ENCODE measurements at places on chromosomes 11 and 22.
A peak's percentile ranks its signal among the peaks of the same experiment; 100 is the strongest.

- no peak for DNase-seq
Measured at GRCh38 chr11:69508974-69509373, 27.5 kb downstream of the LINC01488 start.

DNA sequence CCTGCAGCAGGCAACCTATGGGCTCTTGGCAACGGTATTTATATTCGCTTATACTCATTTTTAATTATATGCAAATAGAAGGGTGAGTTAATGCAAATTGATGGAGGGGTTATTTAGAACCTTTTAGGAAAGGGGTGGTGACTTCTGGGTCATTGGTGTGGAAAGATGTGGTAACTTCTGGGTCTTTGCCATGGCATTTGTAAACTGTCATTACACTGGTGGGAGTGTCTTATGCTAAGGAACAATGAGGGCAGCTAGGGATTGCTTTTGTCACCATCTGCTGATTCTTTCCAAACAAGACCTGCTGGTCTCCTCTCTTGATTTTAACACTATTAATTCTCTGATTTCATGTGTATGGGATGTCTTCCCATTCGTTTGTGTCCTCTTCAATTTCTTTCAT is 11.7 kb upstream of the KAT5 start:
- DNase-seq = no peak

GRCh38 chr22:20036535-20037392 is 15.9 kb downstream of the TANGO2 start:
- no peak for DNase-seq

- DNase-seq = no peak
Measured at GRCh38 chr22:29306835-29307595, 565 bp downstream of the GAS2L1 start.

GRCh38 chr11:35714882-35715627 is 52.5 kb downstream of the TRIM44 start:
- no peak for DNase-seq

- no peak for DNase-seq
Measured at GRCh38 chr11:78449866-78450265, 32.2 kb upstream of the GAB2 start.

DNA sequence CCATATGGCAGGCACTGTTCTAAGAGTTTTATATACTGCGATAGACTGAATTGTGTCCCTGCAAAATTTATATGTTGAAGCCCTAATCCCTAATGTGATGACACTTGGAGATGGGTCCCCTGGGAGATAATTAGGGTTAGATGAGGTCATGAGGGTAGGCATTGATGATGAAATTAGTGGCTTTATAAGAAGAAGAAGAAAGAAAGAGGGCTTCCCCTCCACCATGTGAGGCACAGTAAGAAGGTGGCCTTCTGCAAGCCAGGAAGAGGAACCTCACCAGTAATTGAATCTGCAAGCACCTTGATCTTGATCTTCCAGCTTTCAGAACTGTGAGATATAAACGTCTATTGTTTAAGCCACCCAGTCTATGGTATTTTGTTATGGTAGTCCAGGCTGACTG is 46.6 kb upstream of the TENM4 start:
- no peak for DNase-seq

- peak; percentile 2 for DNase-seq
Measured at GRCh38 chr22:37618072-37618656, 9.5 kb downstream of the GGA1 start.

DNA sequence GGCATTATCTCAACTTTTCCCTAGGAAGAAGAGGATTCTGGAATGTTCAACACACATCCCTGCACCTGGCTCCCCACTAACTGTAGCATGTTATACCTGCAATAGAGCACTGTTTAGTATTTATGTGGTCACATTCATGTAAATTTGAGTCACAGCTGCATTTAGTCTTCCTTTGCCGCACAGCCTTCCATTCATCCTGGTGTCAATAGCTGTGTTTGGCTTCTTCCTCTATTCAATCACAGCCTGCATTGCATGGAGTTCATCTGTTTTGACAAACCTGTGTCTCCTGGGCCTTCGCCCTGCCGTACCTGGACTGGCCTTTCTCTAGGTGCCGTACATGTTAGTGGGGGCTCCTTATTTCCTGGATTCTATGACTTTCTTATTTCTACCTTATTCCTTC is 4.1 kb upstream of the C22orf39 start:
- DNase-seq = no peak

DNA sequence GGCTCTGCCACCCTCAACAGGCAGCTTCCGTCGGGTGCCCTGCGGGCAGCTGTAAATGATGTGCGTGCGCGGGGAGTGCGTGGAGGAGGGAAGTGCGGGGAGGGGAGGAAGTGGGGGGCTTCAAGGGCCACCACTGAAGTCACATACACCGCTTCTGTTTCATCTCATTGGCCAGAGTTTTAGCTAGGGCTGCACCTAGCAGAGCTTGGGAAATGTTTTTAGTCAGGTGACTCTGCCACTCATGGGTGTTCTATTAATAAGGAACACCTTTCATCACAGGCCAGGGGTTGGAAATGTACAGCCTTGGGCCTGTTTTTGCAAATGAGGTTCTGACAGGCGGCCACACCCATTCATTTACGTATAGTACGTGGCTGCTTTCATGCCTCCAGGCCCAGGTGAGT is 14.6 kb downstream of the FAM118A start:
- no peak for DNase-seq

GRCh38 chr11:17636721-17637120 is 82.7 kb upstream of the MYOD1 start:
- no peak for DNase-seq

DNA sequence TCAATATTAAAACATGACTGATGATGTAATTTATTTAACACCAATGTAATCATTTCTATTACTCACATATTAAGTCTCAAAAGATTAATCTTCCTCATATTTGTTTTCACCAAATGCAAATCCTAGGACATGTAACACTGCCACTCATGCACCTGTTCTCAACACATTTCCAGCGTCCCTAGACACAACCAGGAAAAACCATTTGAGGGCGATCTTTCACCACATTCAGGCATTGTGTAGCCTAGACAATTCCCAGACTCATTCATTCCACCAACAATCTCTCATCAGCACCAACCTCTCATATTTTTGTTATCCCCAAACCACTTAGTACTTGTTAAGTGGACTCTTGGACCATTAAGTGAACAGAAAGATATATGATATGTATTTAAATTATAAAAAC is 66.1 kb downstream of the SLC36A4 start:
- no peak for DNase-seq

GRCh38 chr22:21807544-21808529 is 59.6 kb downstream of the MAPK1 start:
- DNase-seq = no peak

DNA sequence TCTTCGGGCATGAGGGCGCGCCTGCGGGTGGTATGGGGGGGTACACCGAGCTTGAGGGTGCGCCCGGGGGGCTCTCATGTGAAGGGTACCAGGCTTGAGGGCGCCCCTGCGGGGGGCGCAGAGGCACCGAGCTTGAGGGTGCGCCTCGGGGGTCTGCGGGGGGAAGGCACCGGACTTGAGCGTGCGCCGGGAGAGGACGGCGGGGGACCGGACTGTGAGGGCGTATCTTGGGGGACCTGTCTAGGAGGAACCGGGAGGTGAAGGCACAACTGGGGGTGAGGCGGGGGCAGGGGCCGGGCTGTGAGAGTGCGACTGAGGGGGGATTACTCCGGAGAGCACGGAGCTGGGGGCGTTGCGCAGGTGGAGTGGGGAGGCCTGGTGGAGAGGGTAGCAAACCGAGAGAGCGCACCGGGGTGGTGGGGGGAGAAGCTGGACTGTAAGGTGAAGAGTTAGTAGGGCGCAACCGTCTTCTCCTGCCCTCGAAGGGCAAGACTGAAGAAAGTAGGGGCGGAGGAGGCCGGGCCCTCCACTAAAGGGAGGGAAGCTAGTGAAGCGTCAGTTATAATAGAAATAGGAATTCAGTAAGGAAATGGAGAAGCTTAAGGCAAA is 1.1 kb upstream of the DDX6 start:
- DNase-seq = peak; percentile 29

DNA sequence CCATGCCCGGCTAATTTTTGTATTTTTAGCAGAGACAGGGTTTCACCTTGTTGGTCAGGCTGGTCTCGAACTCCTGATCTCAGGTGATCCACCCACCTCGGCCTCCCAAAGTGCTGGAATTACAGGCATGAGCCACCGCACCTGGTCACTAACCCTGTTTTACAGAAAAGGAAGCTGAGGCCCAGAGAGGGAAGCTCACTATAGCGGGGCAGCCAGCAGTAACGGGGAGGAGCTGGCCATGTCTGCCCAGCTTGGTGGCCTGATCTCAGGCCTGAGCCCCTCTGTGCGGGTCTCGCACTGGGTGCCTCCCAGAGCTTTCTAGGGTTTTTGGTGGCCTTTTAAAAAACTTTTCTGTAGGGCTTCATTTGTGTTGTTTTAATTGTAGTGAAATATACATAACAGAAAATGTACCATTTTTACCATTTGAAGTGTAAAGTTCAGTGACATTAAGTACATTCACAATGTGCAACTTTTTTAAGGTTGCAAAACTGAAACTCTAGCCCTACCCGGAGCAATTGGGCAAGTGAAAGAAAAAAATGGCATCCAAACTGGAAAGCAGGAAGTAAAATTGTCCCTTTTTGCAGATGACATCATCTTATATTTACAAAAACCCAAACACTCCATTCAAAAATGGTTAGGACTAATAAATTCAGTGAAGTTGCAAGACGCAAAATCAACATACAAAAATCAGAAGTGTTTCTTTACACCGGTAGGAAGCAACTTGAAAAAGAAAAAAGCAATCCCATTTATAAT is 14.5 kb upstream of the CYTH4 start:
- no peak for DNase-seq

DNA sequence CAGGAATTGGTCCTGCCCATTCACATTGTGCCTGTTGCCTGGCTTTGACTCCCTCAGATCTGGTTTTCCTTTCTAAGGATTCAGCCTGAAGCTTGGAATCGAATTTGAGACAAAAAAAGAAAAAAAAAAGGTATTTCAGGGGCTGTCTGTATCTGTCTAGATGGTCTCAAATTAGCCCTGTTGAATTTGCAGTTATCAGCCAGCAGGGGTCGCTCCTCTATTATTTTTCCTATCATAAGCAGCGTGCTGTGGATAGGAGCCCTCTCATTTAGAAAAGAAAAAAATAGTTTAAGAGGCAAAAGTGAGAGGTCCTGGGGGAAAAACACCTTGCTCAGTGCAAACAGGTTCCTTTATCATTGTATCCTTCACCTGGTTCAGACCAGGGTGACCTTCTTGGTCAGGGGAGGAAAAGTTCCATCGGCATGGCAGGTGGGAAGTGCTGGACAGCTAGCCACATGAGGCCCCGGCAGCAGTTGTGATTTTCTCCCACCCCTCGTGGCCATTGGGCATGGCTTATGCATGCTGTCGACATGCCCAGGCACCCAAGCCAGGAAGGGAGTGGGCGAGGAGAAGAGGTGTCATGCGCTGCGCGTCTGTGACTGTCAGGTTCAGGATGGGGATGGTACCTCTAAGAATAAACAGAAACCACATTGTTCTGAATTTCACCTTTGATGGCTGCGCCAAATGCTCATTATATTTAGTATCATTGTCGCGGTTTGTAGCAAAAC is 13.1 kb downstream of the OR5AK2 start:
- no peak for DNase-seq

- no peak for DNase-seq
Measured at GRCh38 chr11:36037031-36037430, 93.2 kb downstream of the LDLRAD3 start.

GRCh38 chr11:97607291-97608000 is 1217.6 kb downstream of the JRKL start:
- DNase-seq = no peak

- DNase-seq = no peak
Measured at GRCh38 chr11:36453678-36454077, 56.4 kb downstream of the TRAF6 start.

DNA sequence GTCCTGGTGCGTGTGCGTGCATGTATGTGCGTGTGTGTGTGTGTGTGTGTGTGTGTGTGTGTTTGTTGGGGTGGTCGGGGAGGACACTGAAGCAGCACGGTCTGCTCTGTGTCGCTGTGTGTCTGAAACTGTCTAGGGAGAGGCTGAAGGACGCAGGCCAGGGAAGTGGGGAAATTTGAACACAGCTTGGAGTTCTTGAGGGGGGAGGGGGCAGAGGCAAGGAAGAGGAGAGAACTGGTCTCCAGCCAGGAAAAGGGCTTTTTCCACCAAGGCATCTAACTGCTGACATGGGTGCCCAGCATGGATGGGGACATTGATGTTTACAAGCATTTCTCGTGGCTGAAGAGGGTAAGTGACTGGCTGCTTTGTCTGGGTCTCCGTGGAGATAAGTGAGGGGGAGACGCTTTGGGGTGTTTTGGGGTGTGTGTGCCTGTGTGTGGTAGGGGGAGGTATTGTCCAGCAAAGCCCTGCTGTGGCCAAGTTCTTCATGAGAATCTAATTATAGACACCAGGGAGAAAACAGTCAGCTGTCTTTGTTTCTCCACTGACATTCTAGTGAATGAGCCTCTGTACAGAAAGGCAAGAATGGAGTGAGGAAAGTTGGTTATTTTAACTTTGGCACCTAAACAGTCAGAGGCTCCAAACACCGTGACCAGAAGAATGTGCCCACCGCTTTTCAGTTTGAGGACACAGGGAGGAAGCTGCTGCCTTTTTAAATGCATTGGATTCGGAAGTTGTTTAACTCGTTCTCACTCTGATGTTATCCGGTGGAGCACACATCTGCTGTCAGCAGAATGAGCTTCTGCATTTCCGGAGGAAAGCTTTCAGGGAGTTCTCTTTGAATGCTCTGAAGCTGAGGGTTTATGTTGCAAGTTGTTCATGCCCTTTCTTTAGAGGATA is 63.7 kb downstream of the PPFIBP2 start:
- DNase-seq = no peak

- DNase-seq = no peak
Measured at GRCh38 chr11:8233691-8234424, 29.8 kb downstream of the LMO1 start.

- peak; percentile 100 for DNase-seq
Measured at GRCh38 chr11:288478-289397, at the start of gene PGGHG. PGGHG (plus strand) TSS chr11:289126; CDS start chr11:289817, 691 bp downstream.

DNA sequence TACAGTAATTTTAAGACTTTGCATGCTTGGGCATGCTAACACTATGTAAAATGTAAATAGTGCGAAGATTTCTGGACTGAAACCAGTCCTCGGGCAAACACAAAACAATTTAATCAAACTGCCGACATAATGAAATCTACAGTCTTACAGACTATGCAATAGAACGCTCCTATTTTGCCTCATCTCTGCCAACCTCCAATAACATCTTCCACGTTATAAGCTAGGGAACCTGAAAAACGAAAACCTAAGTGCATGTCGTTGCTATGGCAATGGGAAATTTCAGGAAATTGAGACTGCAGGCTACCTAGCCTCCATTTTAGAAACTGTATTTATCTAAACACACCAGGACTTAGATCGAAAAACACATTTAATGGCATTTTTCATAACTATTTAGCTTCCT is 1.1 kb downstream of the CSTF3 start:
- DNase-seq = no peak

- no peak for DNase-seq
Measured at GRCh38 chr22:45429981-45430775, 16.7 kb downstream of the RIBC2 start.

DNA sequence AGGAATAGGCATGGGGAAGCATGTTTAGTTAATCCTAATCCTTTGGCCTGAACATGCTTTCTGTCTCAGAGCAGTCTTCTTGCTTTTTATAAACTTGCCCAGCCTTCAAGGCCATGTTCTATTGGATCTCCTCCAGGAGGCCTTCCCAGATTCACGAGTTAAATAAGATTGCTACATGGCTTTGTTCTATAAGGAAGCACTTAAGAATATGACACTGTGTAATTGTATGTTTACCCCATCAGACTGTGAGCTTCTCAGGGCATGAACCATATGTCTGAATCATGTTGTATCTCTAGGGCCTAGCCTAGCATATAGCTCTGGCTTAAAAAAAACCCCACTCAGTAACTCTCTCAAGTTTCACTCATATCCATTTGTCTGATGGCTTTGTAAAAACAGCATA is 26.4 kb upstream of the UCP3 start:
- DNase-seq = no peak

GRCh38 chr11:117011541-117011898 is 86.7 kb downstream of the SIK3 start:
- no peak for DNase-seq

Measured in 8988T (cell line).